NCI-H1694 treated with DMSO at 0.1 percent for 48 hours (cell line): ENCODE measurements at places on chromosomes 2 and 18.

DNA sequence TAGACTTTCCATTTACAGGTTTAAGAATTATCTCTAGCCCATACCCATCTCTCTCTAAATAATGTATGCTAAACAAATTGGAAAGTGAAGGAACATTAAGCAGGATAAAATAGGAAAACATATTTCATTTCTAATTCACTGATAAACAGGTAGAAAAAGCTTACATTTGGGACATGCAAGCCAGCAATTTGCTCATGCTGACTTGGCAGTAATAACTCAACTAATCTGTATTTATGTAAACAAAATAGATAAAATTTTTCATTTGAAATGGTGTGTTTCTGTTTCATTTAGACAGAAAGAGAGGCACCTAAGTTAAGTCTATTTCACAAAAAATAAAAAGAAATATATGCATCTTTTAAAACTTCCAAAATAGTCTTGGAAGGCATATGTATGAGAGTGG lies 877.3 kb upstream of the LRRTM1 start:
- DNase-seq = no peak

DNA sequence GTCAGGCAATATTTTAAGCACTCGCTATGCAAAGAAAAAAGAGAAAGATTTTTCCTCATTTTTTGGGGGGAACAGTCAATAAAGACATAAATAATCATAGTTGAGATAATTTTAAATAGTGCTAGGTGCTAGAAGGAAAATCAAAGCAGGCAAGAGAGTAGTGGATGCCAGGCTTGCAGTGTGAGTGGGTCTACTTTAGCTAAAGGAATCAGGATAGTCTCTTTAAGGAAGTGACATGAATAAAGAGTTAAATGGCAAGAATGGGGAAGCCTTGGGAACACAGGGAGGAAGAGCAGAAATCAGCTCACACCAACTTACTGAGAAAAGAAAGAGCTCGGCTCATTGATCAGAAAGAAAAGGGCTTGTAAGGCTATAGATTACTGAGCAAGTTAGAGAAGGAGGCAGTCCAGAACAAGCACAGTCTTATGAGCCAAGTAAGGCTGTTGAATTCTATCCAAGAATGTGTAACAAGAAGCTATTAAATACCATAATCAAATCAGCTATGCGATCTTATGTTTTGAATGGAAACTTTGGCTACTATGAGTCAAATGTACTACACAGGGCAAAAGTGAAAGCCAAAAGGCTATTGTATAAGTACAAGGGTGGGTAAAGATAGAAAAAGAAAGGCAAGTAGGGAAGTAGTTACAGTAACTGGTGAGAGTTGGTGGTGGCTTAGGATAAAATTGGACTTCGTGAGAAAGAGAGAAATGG lies 833.8 kb upstream of the PIK3C3 start:
- DNase-seq = no peak

- DNase-seq = no peak
Measured at GRCh38 chr2:165872101-165872791, 78.2 kb upstream of the GALNT3 start.

- no peak for DNase-seq
Measured at GRCh38 chr2:55112229-55113031, 62.2 kb upstream of the RTN4 start.

DNA sequence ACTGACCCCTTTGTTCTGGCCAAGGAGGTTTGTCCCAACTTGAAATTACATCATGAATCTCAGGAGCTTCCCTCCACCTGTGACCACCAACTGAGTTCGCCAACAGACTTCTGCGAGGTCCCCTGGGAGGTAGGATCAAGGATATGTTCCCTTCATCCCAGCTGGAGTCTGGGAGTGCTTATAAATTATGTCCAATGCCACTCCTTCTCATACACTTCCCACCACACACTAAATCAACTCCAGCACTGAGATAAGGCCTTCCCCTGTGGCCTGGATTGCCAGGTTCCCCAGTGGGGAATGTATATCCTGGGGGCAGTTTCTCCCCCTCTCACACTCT lies 99.2 kb downstream of the RND3 start:
- no peak for DNase-seq

GRCh38 chr2:234156326-234156725 lies 105.8 kb downstream of the SPP2 start:
- DNase-seq = no peak

DNA sequence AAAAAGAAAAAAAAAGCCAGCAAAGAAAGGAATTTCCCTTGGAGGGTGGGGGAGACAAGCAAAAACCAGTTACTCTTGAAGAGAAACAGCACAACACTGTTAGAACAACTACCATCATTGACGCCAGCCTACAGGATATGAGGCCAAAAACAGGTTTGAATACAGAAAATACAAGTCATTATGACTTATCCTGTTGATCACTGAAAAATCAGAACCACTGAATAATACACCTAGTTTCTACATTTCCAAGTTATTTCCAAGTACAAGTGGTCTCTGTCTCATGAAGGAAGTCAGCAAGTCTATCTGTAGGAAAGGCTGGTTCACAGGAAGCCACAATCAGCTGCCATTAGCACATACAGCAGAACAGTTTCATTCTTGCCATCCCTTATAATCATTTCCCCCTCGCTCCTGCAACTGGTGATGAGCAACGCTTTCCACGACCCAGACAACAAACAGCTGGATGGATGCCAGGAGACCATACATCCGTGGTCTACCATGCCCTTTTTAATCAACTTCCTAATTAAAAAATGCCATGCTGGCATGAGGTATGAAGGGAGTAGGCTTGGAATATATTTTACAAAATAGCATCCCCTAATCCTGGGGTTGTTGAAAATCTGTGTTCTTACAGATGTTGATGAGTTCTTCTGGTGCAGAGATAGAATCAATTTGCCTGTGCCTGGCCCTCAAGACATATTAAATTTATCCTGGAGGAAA lies 10.4 kb downstream of the MYT1L start:
- DNase-seq = peak; percentile 93

GRCh38 chr2:102029405-102029804 lies 37.6 kb downstream of the IL1R2 start:
- no peak for DNase-seq

GRCh38 chr2:216564611-216565010 lies 66.0 kb downstream of the RPL37A start:
- DNase-seq = no peak

GRCh38 chr2:233354971-233355574 lies 779 bp downstream of the DGKD start:
- DNase-seq = peak; percentile 15

- no peak for DNase-seq
Measured at GRCh38 chr18:44537526-44537925, 143.2 kb upstream of the SETBP1 start.

DNA sequence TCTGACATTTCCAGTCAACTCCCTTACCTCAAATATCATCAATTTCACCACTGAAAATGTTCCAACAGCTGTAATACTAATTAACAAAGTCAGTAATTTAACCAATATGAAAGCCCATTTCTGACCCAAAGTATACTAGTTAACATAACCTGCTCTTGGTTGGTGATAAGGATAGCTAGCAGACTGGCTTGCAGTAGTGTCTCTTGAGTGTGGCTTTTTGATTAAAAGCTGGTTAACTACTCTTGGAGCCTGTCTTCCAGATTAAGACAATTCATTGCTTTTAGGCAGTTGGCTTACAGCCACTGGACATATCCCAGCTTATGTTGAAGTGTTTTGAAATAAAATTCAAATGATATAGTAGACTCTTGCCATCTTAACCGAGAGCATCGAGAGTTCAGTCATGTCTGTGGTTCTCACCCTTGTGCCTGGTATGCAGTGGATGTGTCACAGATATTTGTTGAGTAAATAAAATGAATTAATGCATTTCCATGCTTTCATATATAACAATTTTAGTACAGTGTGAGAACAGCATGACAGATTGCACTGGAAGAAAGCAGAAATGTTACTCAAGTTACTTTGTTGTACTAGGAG lies 158.1 kb downstream of the TANC1 start:
- DNase-seq = no peak

- DNase-seq = no peak
Measured at GRCh38 chr2:46471697-46472096, 7.7 kb upstream of the TMEM247 start.

GRCh38 chr2:156192468-156192867 lies 140.1 kb downstream of the NR4A2 start:
- no peak for DNase-seq

DNA sequence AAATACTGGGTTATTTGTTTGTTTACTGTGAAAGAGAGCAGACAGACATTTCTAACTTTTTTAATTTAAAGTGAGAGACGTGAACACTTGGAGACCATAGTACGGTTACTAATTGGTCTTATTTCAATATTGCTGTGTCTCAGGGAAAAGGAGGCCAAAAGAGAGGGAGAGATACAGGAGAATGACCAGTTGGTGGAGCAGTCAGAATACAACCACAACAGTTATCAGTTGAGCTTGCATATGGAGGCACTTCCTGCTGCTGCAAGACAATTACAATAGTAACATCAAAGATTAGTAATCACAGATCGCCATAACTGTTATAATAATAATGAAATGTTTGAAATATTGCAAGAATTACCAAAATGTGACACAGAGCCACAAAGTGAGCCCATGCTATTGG lies 58.2 kb downstream of the TWSG1 start:
- DNase-seq = no peak

DNA sequence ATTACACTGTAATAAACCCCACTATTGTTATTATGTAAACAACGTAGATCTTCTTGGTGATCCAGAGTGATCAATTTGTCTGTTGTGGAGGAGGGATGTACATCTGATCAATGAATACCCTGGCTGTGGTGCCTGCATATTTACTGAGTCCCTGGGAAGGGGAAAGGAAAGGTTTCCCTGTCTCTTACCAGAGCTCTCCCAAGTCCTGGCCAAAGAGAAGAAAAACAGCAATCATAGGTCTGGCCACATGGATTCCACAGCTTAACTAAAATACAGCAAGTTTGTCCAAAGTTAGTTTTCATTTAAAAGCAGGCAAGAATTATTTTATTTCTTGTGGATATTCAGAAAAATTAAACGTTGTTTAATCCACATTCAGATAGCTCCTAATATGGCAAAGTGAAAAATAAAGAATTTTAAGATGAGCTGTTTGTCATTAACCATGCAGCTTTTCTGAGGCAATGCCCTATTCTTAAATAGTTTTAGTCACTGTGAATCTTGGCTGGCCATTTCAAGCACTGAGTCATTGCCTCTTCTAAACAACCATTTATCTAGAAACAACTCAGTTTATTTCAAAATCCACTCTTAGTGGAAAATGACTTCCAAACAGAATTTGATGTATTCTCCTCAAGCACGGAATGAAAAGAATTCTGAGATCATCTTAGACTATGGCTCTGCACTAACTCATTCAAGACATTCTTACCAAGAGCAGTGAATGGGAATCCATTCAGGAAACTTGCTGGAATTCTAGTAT lies 1004.4 kb upstream of the CDH2 start:
- DNase-seq = no peak

DNA sequence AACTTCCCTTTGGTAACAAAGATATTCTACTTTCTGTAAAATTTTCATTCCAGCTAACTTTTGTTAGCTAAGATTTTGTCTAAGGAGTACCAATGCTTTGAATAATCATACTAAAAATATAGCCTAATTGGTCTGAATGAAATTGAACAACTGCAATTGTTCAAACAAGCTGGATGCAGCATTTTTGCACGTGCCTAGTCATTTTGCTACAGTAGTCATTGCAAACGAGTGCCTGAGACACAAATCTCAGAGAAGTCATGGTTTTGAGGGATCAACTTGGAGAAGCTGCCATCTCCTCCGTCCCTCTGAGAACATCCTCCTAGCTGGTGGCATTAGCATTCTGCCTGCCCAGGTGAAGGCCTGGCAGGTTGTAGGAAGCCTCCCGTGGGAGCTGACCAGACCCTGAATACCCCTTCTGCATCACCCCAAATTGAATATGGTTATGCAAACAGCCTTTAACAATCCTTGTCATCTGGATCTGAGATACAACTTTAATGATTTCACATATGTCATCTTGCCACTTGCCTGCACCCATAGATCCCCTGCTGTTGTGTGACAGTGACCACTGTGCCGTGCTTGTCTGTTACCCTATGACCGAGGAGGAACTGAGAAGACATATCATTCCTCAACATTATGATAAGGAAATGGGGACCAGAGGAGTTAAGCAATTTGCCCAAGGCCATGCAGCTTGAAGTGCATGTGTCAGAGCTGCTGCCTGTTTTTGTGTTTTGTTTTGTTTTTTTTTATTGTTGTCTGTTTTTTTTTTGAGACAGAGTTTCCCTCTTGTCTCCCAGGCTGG lies 29.1 kb upstream of the MGAT4A start:
- DNase-seq = no peak

GRCh38 chr2:10236571-10237391 lies 65.9 kb upstream of the HPCAL1 start:
- no peak for DNase-seq
